Activated CD4-positive, alpha-beta memory T cell treated with anti-CD3 and anti-CD28 coated beads for 36 hours (primary cell): ENCODE measurements at places on chromosomes 6 and 20. TPM values are rescaled to one million over a fixed set of nuclear protein-coding genes. Genes with fewer than 3 reads are reported as not detected.

- H3K36me3 ChIP-seq, result no peaks in the 10 kb centered on the region
- H3K27me3 ChIP-seq, result peaks cover 2% of the 10 kb centered on the region
- no peak overlapping the region for H3K27ac ChIP-seq
- no peak for DNase-seq
Observed at GRCh38 chr6:96162711-96163120, 146.9 kb downstream of the FUT9 start.

GRCh38 chr20:1280195-1281102 lies 14.4 kb downstream of the SNPH start:
- no peaks in the 10 kb centered on the region for H3K36me3 ChIP-seq
- DNase-seq, result no peak
- no peaks in the 10 kb centered on the region for H3K27me3 ChIP-seq
- no peak overlapping the region for H3K27ac ChIP-seq

DNA sequence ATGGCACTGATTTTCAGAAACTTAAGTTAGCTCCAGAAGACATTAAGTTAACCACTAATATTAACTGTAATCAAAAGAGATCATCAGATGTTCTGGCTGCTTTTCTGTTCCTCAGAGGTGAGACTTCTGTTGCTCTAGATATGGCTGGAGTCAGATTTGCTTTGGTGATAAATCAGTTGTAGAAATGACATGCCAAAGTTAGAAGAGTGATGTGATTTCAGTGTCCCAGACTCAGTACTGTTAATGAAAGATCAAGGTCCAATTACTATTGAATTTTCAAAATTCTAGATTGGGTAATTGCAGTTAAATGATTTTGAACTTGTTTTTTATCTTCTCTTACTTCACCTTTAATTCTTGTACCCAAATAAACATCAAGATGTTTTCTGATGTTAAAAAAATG lies 402.4 kb upstream of the SYNCRIP start:
- no peaks in the 10 kb centered on the region for H3K4me1 ChIP-seq
- H3K27ac ChIP-seq, result no peak overlapping the region
- no peak overlapping the region for H3K4me3 ChIP-seq
- DNase-seq, result no peak
- no peaks in the 10 kb centered on the region for H3K36me3 ChIP-seq
- H3K27me3 ChIP-seq, result no peaks in the 10 kb centered on the region

The SLX4IP gene
- 6.3 TPM for total RNA-seq

The ACTL10 gene
- total RNA-seq, result 2.3 TPM

GRCh38 chr6:3046295-3046694 lies 22.0 kb upstream of the RIPK1 start:
- peaks cover 8% of the 10 kb centered on the region for H3K4me1 ChIP-seq
- no peaks in the 10 kb centered on the region for H3K36me3 ChIP-seq
- no peak overlapping the region for H3K27ac ChIP-seq
- H3K4me3 ChIP-seq, result no peak overlapping the region
- no peaks in the 10 kb centered on the region for H3K27me3 ChIP-seq
- DNase-seq, result no peak
